ENCODE measurements at places on chromosomes 7 and 10. TPM values are rescaled to one million over a fixed set of nuclear protein-coding genes. Genes with fewer than 3 reads are reported as not detected.

ADAM22 gene
- total RNA-seq: 42.2 TPM

HTRA1 gene
- 172 TPM for total RNA-seq

SH2D4B gene
- total RNA-seq: not detected

TFEC gene
- total RNA-seq: 4.5 TPM

OR2A5 gene
- total RNA-seq: not detected

SLC16A9 gene
- 32.4 TPM for total RNA-seq

KLLN gene
- total RNA-seq: 0.55 TPM

DCLRE1A gene
- 17.3 TPM for total RNA-seq

FZD8 gene
- 20.7 TPM for total RNA-seq

PGAM2 gene
- total RNA-seq: 23.7 TPM

CCL26 gene
- 2.6 TPM for total RNA-seq

BCAP29 gene
- 112 TPM for total RNA-seq

MMP21 gene
- total RNA-seq: 1.2 TPM

IMPDH1 gene
- total RNA-seq: 69.2 TPM

SNX10 gene
- total RNA-seq: 28.5 TPM

LSM5 gene
- total RNA-seq: 28.9 TPM

ACADSB gene
- 28.0 TPM for total RNA-seq

SYT15 gene
- total RNA-seq: 2.5 TPM

ACHE gene
- 25.7 TPM for total RNA-seq

TAS2R41 gene
- total RNA-seq: not detected

SPDYE8 gene
- not detected for total RNA-seq

GIMAP6 gene
- total RNA-seq: 11.7 TPM

CCDC146 gene
- 27.0 TPM for total RNA-seq

ERVW-1 gene
- total RNA-seq: not detected

PROSER2 gene
- total RNA-seq: 7.4 TPM

TAS2R39 gene
- total RNA-seq: not detected

NUTM2D gene
- 5.1 TPM for total RNA-seq

AKR1C8 gene
- 0.27 TPM for total RNA-seq

SPDYE1 gene
- not detected for total RNA-seq

WEE2 gene
- 0.27 TPM for total RNA-seq

NUTM2E gene
- 0.33 TPM for total RNA-seq

TFPI2 gene
- total RNA-seq: 57.5 TPM

SYT15B gene
- total RNA-seq: 4.0 TPM

H2BK1 gene
- not detected for total RNA-seq

NOM1 gene
- total RNA-seq: 37.8 TPM

SFRP5 gene
- total RNA-seq: 68.7 TPM

CALHM3 gene
- not detected for total RNA-seq

ARHGAP21 gene
- total RNA-seq: 209 TPM

HOXA9 gene
- total RNA-seq: not detected

TCAF2 gene
- 2.3 TPM for total RNA-seq

TSPAN13 gene
- total RNA-seq: 26.9 TPM

NPC1L1 gene
- total RNA-seq: not detected

PRSS1 gene
- total RNA-seq: not detected

HECTD2 gene
- total RNA-seq: 69.3 TPM

POU6F2 gene
- 3.7 TPM for total RNA-seq

DPCD gene
- total RNA-seq: 32.6 TPM

NEUROG3 gene
- total RNA-seq: not detected

GPR26 gene
- 1.4 TPM for total RNA-seq

KCNIP2 gene
- total RNA-seq: 12.5 TPM

TMEM209 gene
- 22.0 TPM for total RNA-seq
